Left forelimb (tissue), 1 donor: ENCODE measurements at places on chromosomes 5 and 9.

GRCh38 chr9:37639841-37640240, 10.9 kb upstream of the FRMPD1 start:
- no peak for DNase-seq

- no peak for DNase-seq
Measured at GRCh38 chr5:156677963-156678362, 172.1 kb upstream of the PPP1R2B start.

GRCh38 chr5:168370831-168371230, 79.4 kb downstream of the WWC1 start:
- no peak for DNase-seq

DNA sequence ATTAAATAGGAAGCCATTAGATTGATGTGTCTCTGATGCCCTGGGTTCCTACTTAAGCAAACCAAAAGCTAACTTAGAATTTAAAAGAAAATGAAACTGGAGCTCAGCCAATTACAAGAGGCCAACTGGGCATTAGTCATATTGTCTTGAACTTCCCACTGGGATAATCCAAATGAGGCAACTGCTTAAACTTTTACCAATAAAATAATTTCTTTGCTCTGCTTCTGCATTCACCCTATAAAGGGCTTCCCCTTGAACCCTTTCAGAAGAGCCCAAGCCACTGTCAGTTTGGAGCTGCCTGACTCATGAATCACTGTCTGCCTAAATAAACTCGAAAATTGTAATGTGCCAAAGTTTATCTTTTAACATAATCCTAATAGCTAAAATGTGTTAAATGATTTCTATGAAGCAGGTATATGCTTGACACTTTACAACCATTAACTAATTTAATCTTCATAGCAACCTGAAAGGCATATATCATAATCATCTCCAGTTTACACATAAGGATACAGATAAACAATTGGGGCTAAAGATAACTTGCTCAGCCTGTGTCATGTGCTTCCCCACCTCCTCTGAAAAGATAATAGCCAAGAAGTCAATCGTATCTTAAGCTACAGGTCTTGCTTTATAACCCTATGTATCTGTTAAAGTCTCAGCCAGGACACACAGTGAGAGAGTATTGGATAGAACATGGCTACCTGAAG, 11.5 kb downstream of the GPR150 start:
- DNase-seq = no peak

- DNase-seq = no peak
Measured at GRCh38 chr5:40141418-40141817, 538.3 kb upstream of the PTGER4 start.

DNA sequence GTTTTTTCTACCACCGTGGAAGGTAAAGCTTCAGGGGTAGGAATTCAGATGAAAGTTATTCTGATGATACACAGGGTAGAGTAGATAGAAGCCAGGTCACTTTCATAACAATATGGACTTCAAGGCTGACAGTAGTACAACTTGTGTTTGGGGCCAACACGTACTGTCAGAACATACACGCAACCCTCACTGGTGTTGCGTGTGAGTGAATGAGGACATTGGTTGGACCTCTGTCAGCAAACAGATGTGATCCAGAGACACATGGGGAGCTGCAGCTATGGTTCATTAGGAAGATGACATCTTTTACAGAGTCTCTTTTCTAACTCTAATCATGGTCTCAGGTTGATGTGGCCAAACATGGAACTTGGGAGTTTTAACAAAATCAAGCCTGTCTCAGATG, 70.1 kb upstream of the MOCS2 start:
- DNase-seq = no peak

GRCh38 chr5:67152400-67152799, 44.2 kb downstream of the CD180 start:
- DNase-seq = no peak

- DNase-seq = no peak
Measured at GRCh38 chr9:123739387-123739786, 190.5 kb downstream of the DENND1A start.

DNA sequence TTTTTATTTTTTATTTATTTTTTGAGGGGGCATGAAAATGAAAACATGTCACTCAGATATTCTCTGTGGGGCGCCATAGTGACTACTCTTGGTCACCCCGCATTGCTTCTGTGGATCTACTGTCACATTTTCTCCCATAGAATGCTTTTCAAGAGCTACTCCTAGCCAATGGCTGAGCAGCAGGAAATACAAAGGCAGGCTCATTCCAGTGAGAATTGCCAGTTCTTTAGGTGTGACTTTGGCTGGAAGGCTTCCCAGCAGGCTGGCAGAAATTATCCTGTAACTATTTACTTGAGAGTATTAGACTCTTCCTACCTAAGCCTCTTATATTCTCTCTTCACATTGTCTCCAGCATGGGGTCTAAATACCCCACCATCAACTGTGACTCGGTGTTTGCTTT, 21.0 kb upstream of the PTPRD start:
- no peak for DNase-seq

GRCh38 chr5:161027763-161028162, 175.8 kb upstream of the ATP10B start:
- DNase-seq = no peak

DNA sequence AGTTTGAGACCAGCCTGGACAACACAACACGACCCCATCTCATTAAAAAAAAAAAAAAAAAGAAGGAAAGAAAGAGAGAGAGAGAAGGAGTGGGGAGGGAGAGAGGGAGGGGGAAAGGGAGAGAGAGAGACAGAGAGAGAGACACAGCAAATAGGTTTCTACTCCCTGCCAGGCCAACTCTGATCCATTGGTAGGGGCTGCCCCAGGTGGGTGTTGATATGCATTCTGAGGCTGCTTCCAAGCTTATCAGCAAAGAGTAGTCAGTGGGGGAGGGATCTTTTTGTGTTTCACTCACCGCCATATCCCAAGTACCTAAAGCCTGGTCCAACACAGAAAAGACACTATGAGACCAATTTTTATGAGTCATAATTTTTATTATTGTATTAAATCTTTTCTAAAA, 57.0 kb upstream of the SAP30L start:
- DNase-seq = no peak

- no peak for DNase-seq
Measured at GRCh38 chr5:88485531-88485930, 216.9 kb upstream of the TMEM161B start.

DNA sequence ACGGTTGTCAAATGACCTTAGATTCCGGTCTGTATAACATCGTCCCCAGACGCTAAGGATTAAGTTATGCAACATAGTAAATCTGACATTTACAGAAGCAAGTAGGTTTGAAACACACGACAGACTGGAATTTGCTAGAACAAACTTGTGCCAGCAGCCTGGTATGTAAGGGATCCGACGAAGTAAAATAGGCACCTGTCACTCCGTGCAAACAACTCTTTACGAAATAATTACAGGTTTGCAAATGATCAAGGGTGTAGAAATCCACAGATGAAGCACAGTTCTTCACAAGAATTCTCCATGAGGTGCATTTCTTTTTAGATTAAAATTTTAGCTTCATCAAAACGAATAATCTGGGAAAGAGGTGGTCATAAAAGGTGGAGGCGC, 508 bp downstream of the MOCS2 start:
- DNase-seq = no peak

DNA sequence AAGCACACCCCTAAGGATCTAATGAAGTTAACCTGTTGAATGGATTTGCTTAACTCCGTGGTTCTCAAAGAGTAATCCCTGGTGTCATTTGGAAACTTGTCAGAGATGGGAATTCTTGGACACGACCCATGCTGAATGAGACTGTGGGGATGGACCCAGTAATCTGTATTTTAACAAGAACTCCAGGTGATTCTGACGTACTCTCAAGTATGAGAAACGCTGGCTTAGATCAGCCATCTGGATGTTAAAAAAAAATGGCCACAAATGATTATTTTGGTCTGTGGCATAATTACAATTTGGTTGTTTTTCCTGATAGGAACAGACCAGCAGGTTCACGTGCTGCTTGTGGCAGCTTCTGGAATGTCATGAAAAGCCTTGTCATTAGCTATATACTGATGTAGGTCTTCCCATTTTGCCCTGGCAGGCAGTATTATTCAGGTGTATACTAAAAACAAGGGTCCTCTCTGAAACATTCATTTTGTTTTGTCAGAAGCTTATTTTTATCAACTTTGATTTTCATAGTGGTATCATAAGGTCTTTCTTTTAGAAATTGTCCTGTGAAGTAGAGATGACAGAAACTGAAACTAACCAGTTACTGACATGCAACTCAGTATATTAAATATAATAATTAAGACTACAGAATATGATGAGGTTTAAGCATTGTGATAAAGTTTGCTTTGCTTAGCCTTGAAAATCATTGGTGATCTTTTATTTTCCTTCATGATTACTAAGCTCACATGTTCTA, 15.4 kb downstream of the CPEB4 start:
- no peak for DNase-seq

- no peak for DNase-seq
Measured at GRCh38 chr5:66646570-66646969, 50.4 kb downstream of the MAST4 start.

- no peak for DNase-seq
Measured at GRCh38 chr5:131630208-131630962, 4.6 kb downstream of the RAPGEF6 start.

DNA sequence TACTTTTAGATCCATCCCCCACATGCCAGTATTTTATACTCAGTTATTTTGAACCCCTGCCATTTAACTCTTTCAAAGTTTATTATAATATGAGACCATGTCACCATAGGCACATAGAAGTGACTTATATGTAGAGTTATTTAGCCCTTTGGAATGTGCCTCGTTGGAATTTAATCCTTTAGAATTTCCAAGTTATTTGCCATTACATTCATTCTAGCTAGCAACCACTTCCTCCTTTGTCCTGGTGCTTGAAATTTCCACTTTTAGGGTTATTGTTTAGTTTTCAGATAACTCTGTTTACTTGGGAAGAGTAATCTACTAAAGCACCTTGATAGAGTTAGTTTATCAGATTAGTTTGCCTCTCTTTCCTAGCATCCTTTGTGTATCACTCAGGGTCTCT, 82.8 kb upstream of the TLE1 start:
- DNase-seq = no peak

- no peak for DNase-seq
Measured at GRCh38 chr5:96714450-96714849, 52.3 kb downstream of the CAST start.

- no peak for DNase-seq
Measured at GRCh38 chr5:105639068-105639467, 2031.7 kb downstream of the EFNA5 start.

- DNase-seq = peak; percentile 65
Measured at GRCh38 chr9:96417661-96418082, 498 bp downstream of the ZNF367 start.

GRCh38 chr5:161167016-161167767, 315.2 kb upstream of the ATP10B start:
- DNase-seq = no peak

DNA sequence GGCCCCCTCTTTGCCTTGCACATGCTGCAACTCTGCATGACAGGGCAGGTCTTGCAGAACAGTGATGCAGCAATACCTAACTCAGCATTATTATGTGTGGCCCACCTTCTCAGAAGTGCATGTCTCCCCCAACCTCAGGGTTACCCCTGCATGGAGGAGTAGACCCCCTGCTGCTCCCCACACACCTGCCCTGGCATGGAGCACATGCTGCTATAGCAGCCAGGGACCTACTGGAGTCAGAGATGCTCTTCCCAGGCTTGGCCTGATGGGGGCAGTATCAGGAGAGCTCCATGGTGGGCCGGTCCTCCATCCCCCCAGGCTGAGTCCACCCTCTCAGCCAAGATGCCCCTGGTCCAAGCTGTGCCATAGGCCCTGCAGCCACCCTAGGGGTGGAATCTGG, 13.2 kb upstream of the BOD1 start:
- DNase-seq = no peak

DNA sequence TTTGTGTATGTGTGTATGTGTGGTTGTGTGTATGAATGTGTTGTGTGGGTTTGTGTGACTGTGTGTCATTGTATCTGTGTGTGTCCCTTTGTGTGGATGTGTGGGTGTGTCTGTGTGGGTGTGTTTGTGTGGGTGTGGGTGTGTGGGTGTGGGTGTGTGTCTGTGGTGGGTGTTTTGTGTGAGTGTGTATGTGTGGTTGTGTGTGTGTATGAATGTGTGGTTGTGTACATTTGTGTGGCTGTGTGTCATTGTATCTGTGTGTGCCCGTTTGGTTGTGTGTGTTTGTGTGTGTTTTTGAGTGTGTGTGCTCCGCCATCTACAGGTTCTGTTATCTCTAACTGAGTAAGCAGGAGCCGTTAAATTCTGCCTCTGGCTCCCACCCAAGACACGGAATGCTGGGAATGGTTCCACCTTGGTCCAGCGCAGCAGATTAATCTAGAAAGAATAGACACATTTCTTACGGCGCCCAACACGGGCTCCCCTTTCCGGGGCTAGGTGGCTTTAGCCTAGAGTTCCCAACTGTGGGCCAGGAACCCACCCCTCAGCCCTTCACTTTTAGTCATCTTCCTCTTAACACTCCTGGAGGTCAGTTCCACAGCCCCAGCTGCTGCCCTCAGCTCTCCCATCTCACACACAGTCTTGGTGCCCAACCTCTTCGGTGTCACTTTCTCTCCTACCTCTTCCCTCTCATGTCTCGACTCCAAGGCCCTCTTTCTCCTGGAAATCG, 197.1 kb downstream of the TTLL11 start:
- DNase-seq = no peak
